ENCODE measurements at places on chromosomes 16 and 17. TPM values are rescaled to one million over a fixed set of nuclear protein-coding genes. Genes with fewer than 3 reads are reported as not detected.

PPP1R1B gene
- total RNA-seq = 0.14 TPM

- H3K27me3 ChIP-seq = no peaks in the 10 kb centered on the region
- no peak overlapping the region for H3K27ac ChIP-seq
- H3K4me1 ChIP-seq = peaks cover 68% of the 10 kb centered on the region
- H3K36me3 ChIP-seq = peaks cover 2% of the 10 kb centered on the region
Measured at GRCh38 chr16:2043667-2044451, 3.8 kb downstream of the NTHL1 start.

LGALS9B gene
- not detected for total RNA-seq

ASPA gene
- total RNA-seq = 4.7 TPM

GRCh38 chr16:56912746-56913708 is 18.9 kb upstream of the HERPUD1 start:
- H3K27me3 ChIP-seq = no peaks in the 10 kb centered on the region
- no peak overlapping the region for H3K4me3 ChIP-seq
- no peak overlapping the region for H3K27ac ChIP-seq
- DNase-seq = no peak

DNA sequence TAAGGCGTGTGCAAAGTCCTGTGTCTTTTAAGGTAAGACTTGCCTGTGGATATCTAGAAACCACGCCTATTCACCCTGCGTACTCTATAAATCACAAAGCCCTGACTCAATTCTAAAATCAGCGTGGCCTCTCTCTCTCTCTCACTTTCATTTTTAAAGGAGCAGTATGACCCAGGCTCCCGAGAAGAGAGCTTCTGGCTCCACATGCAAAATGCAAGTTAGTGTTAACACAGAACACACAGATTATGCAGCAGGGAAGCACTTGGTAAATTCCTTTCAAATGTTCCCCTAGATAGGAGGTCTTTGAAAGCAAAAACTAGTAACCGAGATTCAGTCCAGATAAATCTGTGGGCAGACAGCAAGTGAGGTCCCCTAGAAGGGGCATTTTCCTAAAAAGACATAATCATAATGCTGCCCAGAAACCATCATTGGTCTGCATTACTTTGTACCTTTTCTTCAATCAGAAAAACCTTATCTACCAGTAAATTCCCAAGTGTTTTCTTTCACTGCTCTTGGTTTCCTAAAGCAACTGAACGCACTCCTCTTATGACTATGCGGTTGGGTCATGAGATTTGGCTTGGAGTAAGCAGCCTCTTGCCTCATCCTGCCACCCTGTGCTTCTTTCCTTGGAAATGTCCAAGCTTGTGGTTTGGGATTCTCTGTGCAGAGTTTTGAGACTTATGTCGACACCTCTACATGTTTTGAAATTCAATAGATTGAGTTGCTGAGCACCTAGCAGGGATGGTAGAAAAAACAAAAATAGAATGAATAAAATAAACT is 31.7 kb upstream of the KCNJ2 start:
- DNase-seq = no peak
- H3K4me3 ChIP-seq = no peak overlapping the region
- H3K36me3 ChIP-seq = no peaks in the 10 kb centered on the region
- no peaks in the 10 kb centered on the region for H3K27me3 ChIP-seq
- no peaks in the 10 kb centered on the region for H3K4me1 ChIP-seq
- H3K27ac ChIP-seq = no peak overlapping the region
